ENCODE measurements at places on chromosomes 7 and 10. TPM values are rescaled to one million over a fixed set of nuclear protein-coding genes. Genes with fewer than 3 reads are reported as not detected.

The ACTL6B gene
- 0.05 TPM for total RNA-seq

The UPK3BL1 gene
- 11.5 TPM for total RNA-seq

The COL17A1 gene
- 75.3 TPM for total RNA-seq

The SPDYE8 gene
- not detected for total RNA-seq

The PAX4 gene
- total RNA-seq: not detected

The ANXA8 gene
- 6.9 TPM for total RNA-seq

The ADCYAP1R1 gene
- 0.61 TPM for total RNA-seq

The GPR26 gene
- 0.09 TPM for total RNA-seq

The KEL gene
- total RNA-seq: 2.7 TPM

The SOSTDC1 gene
- total RNA-seq: 2.0 TPM

The MOGAT3 gene
- not detected for total RNA-seq

The FGFBP3 gene
- total RNA-seq: 0.52 TPM

The OGDHL gene
- 0.61 TPM for total RNA-seq

The CUZD1 gene
- 1.1 TPM for total RNA-seq

The BHLHA15 gene
- not detected for total RNA-seq

The HTR5A gene
- total RNA-seq: 0.85 TPM

The MUC12 gene
- 0.57 TPM for total RNA-seq

The NANOS1 gene
- 0.52 TPM for total RNA-seq

The MUC3A gene
- 1.4 TPM for total RNA-seq

The NEUROD6 gene
- not detected for total RNA-seq

The LIPF gene
- total RNA-seq: 0.14 TPM

The RGR gene
- not detected for total RNA-seq

The AS3MT gene
- total RNA-seq: 5.2 TPM

The MMRN2 gene
- 6.8 TPM for total RNA-seq

The PDZD7 gene
- 0.19 TPM for total RNA-seq

The ZNF33A gene
- 20.8 TPM for total RNA-seq

The EIF5AL1 gene
- total RNA-seq: 0.28 TPM

The ITGA8 gene
- total RNA-seq: 1.3 TPM

The LRIT1 gene
- total RNA-seq: not detected

The SPDYE16 gene
- 0.14 TPM for total RNA-seq

The SEMA3D gene
- 1.3 TPM for total RNA-seq

The TEX47 gene
- total RNA-seq: not detected

The AKR1B1 gene
- total RNA-seq: 32.4 TPM

The RBP3 gene
- total RNA-seq: 0.05 TPM

The DENND2A gene
- total RNA-seq: 1.0 TPM

The KLF14 gene
- 0.05 TPM for total RNA-seq

The EBF3 gene
- total RNA-seq: 1.5 TPM

The ADAM22 gene
- total RNA-seq: 4.3 TPM

The PLEKHS1 gene
- total RNA-seq: under 0.01 TPM

The NEURL1 gene
- 1.6 TPM for total RNA-seq

The ANKRD7 gene
- 0.38 TPM for total RNA-seq

The CYREN gene
- 42.9 TPM for total RNA-seq

The STEAP1B gene
- total RNA-seq: 1.4 TPM

The TAS2R41 gene
- total RNA-seq: 0.24 TPM

The SLC16A12 gene
- total RNA-seq: 0.24 TPM

The PDE6C gene
- not detected for total RNA-seq

The LARP4B gene
- total RNA-seq: 19.3 TPM

Data from thymus (tissue), 14 donors.